ENCODE measurements at places on chromosomes 2 and 18.

DNA sequence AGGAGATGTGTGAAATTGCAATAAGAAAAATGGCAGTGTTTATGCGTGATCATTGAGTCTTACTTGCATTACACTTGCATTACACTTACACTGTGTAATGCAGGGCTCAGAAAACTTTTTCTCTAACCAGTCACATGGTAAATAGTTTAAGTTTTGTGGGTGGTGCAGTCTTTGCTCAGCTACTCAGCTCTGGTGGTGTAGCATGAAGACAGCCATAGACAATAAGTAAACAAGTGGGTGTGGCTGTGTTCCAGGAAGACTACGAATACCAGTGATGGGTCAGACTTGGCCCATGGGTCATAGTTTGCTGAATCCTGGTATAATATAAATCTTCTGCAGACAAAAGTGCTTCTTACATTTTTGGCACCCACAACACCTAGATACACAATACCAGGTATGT is 115.6 kb upstream of the CYP1B1 start:
- DNase-seq: no peak

GRCh38 chr2:134985061-134985460 is 62.2 kb downstream of the MAP3K19 start:
- no peak for DNase-seq

- no peak for DNase-seq
These were observed 159.2 kb upstream of the DTNA start for GRCh38 chr18:34550902-34551301.

- no peak for DNase-seq
These were observed 45.6 kb downstream of the PARD6G start for GRCh38 chr18:80201739-80202138.

DNA sequence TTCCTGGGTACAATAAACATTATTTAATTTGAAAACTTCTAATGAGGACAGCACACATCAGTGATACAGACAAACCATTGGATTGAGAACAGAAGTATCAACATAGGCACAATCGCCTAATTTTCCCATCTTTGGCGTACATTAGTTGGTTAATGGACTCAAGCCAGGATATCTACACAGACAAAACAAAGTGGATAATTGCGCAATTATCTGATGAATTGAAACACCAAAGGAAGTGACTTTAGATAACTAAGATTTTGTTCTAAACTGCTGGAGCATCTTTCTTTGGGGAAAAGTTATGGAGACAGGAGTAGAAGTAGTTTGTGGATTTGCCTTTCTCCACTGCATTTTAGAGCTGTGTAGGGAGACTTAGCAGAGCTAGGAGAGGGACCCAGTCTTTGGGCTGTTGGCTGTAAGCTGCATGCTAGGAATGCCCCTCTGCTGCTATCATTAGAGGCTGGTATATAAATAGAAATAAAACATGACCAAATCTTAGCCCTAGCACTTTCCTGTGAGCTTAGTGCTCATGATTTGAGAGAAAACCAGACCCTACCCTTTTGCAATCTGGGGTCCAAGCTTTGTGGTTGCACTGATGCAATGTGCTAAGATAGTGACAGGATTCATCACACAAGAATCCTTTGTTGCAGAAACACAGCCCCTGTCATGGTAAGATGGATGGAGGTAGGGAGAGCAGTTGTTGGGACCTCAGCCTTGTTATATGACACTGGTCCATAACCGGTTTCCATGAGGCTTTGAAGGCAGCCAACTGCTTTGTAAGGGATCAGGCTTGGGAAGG is 264.5 kb upstream of the PIK3C3 start:
- no peak for DNase-seq

GRCh38 chr2:241153616-241154015 is 3.3 kb downstream of the PPP1R7 start:
- DNase-seq: no peak

- no peak for DNase-seq
These were observed 28.5 kb upstream of the RTTN start for GRCh38 chr18:70233974-70234373.

DNA sequence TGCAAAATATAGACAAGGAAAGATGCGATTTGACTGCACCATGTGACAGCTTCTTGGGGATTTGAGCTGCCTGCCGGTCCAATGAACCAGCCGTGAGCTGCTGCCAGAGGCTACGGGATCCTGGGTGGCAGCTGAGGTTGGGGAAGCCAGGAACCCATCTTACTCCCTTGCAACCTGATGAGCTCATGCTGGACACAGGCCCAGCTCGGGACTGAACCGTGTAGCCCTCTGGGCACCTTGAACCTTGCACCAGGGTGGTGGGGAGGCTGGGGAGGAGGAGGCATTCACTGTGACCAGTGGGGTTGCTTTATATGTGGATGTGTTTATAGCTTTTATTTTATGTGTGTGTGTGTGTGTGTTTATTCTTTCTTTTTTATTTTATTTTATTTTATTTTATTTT is 9.1 kb downstream of the ALPI start:
- no peak for DNase-seq

- DNase-seq: peak; percentile 23
These were observed 652 bp downstream of the GPC1 start for GRCh38 chr2:240435948-240436682.

- DNase-seq: no peak
These were observed 74.6 kb downstream of the CPS1 start for GRCh38 chr2:210630873-210631560.

DNA sequence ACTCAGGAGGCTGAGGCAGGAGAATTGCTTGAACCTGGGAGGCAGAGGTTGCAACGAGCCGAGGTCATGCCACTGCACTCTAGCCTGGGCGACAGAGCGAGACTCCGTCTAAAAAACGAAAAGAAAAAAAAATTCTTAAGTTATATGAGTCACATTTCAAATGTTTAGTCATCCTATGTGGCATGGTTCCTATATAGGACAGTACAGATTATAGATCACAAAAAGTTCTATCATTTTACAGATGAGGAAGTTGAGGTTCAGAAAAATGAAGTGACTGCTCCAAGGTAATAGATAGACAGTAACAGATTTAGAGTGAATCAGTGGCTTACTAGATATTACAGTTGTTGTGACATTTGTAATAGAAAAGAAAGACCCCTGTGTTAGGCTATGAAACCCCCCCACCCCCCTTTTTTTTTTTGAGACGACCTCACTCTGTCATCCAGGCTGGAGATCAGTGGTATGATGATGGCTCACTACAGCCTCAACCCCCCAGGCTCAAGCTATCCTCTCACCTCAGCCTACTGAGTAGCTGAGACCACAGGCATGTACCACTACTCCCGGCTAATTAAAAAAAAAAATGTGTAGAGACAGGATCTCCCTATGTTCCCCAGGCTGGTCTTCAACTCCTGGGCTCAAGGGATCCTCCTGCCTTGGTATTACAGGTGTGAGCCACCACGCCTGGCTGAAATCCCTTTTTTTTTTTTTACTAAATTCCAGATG is 22.7 kb downstream of the PTPN4 start:
- DNase-seq: no peak

- no peak for DNase-seq
These were observed 111.2 kb upstream of the SMIM21 start for GRCh38 chr18:75538727-75539126.

DNA sequence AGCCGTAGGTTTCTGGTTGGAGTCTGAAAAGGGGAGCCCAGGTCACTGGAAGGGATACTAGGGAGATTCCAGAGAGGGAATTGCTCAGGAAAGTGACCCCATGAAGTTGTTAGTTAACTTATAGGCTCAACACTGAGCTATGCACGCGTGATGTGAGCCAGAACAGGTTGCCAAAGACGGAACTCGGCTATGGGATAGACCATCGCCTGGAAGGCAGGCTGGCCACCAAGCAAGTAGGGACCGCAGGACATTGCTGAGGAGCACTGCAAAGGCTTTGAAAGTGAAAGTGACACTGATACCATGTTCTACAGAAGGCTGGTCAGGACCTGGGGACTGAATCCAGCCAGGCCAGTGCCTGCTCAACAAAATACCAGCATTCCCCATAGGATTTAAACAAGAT is 7.3 kb downstream of the FARP2 start:
- DNase-seq: no peak

DNA sequence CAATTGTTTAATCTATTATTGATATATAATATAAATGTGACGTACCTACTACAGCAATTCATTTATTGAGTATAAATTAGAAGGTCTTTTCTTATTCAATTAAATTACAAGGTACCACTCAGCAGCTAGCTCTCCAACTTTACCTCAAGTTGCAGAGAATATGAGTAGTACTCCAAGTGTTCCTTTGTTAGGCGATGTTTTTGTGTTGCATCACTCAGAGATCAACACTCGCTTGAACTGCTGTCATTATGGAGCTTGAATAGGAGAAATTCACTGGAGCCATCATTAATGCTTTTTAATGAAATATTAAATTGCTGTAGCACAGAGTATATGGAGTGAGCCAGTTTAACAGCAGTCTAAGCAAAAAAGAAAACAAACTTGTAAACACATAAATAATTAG is 320.0 kb downstream of the FSIP2 start:
- DNase-seq: no peak

GRCh38 chr2:206275312-206276055 is 1.0 kb downstream of the ZDBF2 start:
- no peak for DNase-seq

- DNase-seq: no peak
These were observed 43.4 kb upstream of the DNAJC10 start for GRCh38 chr2:182672466-182673165.

- DNase-seq: no peak
These were observed 104.6 kb downstream of the CAPN13 start for GRCh38 chr2:30702694-30703093.

DNA sequence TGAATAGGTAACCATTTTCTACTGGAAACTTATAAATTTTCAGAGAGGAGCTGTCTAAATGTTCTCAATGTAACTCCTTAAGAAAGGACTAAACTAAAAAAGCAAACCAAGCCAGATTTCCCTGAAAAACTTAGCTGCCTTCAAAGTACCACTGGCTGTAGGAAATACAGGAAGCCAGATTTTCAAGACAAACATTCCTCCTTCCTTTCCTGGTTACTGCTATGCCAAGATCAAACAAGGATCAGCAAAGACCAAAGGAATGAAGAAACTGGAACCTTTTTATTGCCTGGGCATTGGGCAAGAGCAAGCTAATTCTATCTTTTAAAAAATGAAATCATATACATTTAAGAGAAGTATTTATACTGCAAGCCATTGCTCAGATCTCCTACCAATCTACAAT is 212.7 kb downstream of the DYM start:
- no peak for DNase-seq

- DNase-seq: no peak
These were observed 79.9 kb upstream of the FAM237A start for GRCh38 chr2:206562375-206562774.

DNA sequence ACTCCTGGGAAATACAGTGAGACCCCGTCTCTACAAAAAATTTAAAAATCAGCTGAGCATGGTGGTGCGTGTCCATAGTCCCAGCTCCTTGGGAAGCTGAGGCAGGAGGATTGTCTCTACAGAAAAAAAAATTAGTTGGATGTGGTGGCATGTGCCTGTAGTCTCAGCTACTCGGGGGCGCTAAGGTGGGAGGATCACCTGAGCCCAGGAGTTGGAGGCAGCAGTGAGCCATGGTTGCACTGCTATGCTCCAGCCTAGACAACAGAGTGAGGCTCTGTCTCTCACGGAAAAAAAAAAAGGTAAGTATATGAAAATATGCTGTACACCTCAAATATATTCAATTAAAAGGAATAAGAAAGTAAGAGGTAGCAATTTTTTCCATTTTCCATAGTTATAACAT is 92.5 kb upstream of the TGIF1 start:
- DNase-seq: no peak

GRCh38 chr2:108588070-108588668 is 53.9 kb downstream of the LIMS1 start:
- no peak for DNase-seq

GRCh38 chr2:12737738-12738485 is 21.2 kb downstream of the TRIB2 start:
- DNase-seq: no peak

GRCh38 chr2:128591022-128591860 is 272.6 kb upstream of the HS6ST1 start:
- DNase-seq: no peak

DNA sequence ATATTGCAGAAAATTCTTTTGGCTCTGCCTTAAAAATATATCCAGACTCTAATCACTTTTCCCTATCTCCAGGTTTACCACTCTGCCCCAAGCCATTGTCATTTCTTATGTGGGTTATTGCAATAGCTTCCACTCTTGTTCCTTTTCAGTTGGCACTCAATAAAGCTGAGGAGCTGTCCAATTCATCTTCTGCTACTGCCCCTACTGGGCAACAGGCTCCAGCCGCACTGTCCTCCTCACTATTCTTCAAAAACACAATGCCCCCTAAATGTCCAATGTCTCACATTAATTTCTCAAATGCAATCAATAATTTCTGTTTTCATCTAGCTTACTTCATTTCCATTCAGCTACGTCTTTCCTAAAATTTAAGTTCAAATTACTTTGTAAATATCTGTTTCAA is 1262.5 kb upstream of the CDH2 start:
- no peak for DNase-seq

DNA sequence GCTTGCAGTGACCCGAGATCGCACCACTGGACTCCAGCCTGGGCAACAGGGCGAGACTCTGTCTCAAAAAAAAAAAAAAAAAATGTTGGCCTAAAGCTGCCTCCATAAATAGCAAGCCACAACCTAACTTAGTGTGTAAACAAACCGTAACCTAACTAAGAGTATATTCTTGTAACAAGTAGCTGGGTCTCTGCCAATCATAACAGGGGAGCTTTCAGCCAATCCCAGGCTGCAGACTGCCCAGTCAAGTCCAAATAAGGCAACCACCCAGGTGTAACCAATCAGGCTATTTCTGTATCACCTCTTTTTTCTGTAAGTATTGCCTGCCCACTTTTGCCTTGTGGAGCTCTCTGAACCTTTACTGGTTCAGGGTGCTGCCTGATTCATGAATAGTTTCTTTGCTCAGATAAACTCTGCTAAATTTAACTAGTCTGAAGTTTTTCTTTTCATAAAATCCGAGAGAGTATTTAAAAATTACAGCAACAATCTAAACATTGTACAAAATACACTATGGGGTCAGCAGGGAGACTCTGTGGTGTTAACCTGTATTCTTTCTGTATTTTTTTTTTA is 4.5 kb downstream of the PSTPIP2 start:
- DNase-seq: no peak

GRCh38 chr18:23235860-23236259 is 100.6 kb downstream of the CABLES1 start:
- DNase-seq: no peak

DNA sequence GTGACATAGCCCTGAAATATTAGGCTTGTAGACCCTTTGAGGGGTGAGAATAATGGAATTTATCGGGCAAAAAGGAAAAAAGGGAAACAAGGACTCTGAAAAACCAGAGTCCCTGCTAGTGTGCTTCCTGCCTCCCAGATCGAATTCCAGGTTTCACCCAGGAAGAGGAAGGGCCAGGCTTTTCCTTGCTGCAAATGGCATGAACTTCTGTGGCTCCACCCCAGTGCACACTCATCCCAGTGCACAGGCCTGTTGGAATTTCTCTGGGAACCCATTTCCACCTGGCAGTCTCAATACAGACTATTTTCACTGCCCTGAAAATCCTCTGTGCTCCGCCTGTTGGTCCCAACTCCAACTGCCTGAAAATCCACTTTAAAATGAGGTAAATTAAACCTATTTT is 29.9 kb downstream of the C18orf54 start:
- no peak for DNase-seq
